ENCODE measurements at places on chromosomes 1 and 21. TPM values are rescaled to one million over a fixed set of nuclear protein-coding genes. Genes with fewer than 3 reads are reported as not detected.

DNA sequence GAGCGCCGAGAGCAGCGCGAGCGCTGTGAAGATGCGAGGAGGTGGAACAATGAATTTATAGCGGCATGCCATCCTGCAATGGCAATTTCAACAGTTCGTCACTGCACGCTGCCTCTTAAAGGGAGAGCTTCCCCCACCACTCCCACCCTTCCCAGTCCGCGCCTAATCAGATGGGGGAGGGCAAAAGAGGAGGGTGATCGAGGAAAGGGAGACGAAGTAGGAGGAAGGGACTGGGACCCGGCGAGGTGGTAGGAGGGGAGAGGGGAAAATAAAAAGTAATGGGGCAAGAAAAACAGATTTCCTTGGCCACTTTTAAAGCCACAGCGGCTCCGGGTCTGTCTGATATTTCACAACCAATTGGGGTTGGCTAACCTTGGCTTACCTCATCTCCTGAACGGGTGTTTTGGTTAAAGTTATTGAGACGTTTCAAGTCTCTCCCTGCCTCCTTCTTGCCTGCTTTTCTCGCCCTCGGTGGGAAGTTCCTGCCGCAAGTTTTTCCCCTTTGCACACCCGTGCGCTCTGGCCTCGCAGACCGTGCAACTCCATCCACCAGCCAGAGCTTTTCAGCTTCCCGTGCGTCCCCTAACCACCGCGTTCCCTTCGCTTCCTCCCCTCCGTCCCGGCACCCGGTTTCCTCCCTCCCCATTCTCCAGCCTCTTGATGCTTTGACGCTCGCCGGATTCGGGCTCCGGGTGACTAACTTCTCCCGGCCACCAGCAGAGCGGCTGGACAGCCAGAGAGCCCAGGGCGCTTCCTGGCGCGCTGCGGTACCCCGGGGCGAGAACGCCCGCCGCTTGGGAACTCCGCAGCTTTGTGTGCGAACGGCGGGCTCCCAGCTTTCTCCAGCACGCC is at the start of gene ADAMTS5:
TSS of gene ADAMTS5 (minus strand) at position 27 of the 852 bp plus-strand sequence. CDS start 697 bp downstream, outside the sequence.
- DNase-seq: peak; percentile 78

The CFAP141 gene
- not detected for total RNA-seq

- no peak for DNase-seq
Measured at GRCh38 chr1:178491721-178492120, 5.0 kb downstream of the CLEC20A start.

DNA sequence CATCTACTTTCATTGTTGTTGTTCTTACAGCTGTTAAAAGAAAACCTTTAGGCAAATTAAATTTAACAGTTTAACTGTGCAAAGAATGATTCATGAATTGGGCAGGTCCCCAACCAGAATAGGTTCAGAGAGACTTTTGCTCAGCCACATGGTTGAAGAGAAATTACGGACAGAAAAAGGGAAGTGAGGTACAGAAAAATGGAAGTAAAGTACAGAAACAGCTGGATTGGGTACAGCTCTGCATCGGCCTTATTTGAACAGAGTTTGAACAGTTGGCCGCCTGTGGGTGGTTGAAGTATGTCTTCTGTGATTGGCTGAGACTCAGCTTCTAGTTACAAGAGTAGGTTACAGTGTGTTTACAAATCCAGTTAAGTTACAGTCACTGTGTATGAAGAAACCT is 210.1 kb downstream of the FGGY start:
- no peak for DNase-seq

GRCh38 chr1:228208831-228209551 is 1.1 kb downstream of the OBSCN start:
- DNase-seq: no peak

GRCh38 chr1:181028196-181028595 is 5.5 kb upstream of the STX6 start:
- DNase-seq: no peak

- DNase-seq: no peak
Measured at GRCh38 chr1:25669781-25670567, 53.4 kb downstream of the MAN1C1 start.

DNA sequence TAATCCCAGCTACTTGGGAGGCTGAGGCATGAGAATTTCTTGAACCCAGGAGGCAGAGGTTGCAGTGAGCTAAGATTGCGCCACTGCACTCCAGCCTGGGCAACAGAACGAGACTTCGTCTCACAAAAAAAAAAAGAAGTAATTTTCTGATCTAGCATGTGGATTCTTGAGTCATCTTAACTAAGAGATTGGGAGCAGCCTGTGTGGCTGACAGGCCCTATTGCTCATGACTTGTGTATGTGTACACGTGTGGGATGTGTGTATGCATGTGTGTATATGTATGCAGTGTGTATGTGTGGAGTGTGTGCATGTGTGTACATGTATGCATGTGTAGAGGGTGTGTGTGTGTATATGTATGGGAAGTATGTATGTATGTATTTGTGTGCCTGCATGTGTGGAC is 29.5 kb downstream of the DOP1B start:
- DNase-seq: no peak

GRCh38 chr1:185648858-185649589 is 85.2 kb upstream of the HMCN1 start:
- DNase-seq: no peak

The CFHR5 gene
- total RNA-seq: not detected

DNA sequence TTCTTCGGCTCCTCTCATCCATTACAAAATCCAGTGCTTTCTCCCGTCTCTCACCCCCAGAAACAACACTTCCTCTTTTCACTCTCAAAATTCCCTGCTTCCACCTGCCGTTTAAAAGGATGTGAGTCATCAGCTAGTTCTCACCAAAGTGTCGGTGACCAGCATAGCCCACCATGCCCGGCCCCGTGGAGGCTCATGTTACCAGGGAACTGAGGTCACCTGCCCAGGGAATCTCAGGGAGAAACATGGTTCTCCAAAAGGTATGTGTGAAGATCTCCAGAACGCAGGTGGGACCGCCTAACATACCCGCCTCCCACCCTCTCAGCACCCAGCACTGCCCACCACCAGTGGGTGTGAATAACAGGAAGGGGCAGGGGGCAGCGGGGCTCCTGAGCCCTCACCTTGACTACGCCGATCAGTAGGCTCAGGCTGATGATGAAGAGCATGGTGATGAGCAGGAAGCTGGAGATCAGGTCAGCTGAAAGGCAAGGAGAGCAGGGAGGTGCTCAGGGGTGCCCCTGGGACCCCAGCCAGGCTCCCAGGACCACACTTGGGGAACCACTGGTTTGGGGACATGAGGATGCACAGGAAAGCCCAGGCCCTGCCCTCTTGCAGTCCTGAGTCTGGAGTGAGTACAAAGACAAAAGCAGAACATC is 16.2 kb downstream of the LAPTM5 start:
- peak; percentile 78 for DNase-seq

DNA sequence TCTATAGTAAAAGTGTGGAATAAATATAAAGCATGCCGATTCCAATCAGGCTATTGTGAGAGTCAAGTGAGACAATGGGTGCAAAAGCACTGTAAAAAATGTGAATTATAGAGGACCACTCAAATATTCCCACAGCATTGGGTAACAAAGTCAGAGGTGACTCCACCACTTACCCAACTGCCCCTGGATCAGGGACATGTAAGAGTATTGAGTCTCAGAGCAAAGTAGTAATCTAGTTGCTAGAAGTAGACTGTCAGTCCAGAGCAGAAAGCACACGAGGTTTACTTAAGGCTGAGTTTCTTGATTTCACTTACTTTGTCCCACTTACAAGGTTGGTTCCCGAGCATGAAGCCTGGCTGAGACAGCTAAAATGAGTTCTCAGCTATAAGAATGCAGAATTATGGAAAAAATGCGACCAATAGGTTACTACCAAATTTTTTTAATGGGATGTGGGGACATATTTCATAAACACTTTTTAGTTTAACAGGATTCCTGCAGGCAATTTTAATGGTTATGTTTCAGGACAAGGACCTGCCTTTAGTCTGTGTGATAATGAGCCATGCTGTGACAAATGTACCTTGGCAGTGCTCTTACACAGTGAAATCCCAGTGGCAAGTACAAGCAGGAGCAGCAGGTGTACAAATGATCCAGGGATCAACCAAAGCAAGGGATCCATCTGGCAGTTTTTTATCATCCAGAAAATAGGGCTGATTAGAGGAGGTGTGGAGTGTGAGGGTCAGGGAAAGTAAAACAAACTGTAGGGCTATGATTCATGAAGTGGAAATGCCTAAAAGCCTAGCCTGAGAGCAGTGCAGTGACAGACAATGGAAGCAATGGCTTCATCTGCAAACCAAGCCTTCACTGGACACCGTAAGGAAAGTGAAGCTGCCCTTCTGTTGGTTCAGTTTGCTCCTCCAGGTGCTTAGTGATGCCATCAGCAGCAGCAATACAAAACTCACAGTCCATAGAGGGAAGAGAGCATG is 156.2 kb upstream of the SPAG17 start:
- DNase-seq: no peak

The PLA2G2F gene
- total RNA-seq: not detected

GRCh38 chr1:21668232-21668950 is 766 bp downstream of the RAP1GAP start:
- DNase-seq: peak; percentile 69

The TMEM54 gene
- 10.5 TPM for total RNA-seq

DNA sequence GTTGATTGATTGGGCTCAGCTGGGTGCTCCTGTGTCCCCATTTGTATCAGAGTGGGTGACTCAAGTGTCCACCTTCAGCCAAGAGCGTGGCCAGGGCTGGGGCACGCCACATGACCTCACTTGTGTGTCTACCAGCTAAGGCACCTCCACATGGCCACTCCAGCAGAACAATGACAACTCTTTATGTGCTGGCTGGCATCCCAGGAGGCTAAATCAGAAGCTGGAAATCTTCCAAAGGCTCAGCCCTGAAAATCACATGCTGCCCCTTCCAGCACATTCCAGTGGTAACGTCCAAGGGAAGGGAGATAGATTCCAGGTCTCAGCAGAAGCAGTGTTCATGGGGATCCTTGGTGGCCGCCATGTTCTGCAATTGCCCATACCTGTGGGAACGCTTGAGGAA is 585.5 kb downstream of the AJAP1 start:
- DNase-seq: no peak

GRCh38 chr1:100861379-100861778 is 33.3 kb downstream of the EXTL2 start:
- DNase-seq: no peak

The DTL gene
- total RNA-seq: 5.8 TPM

GRCh38 chr1:90435351-90435750 is 281.8 kb downstream of the BARHL2 start:
- no peak for DNase-seq

The TFAP2E gene
- 1.7 TPM for total RNA-seq

DNA sequence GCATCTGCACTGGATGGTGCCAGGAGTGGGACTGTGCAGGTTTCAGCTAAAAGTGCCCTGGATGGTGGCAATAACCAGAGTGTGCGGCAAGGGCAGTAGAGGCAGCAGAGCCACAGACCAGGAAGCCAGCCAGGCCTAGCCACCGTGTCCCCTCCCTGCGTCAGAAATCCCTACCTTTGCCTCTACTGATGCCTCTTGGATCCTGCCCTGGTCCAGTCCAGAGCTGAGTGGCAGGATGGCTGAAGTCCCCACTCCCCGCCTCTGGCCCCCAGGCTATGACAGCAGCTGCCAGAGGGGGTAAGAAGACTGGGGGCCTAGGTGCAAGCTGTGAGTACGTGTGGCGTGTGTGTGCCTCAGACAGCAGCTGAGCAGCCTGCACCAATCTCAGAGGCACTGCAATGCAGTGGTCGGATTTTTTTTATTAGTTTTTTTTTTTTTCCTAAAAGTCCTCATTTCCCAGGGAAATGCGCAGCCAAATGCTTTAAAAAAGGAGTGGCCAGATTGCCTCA is 51.9 kb downstream of the SYT2 start:
- no peak for DNase-seq

The DBT gene
- total RNA-seq: 13.4 TPM

The CYP4X1 gene
- 0.14 TPM for total RNA-seq

DNA sequence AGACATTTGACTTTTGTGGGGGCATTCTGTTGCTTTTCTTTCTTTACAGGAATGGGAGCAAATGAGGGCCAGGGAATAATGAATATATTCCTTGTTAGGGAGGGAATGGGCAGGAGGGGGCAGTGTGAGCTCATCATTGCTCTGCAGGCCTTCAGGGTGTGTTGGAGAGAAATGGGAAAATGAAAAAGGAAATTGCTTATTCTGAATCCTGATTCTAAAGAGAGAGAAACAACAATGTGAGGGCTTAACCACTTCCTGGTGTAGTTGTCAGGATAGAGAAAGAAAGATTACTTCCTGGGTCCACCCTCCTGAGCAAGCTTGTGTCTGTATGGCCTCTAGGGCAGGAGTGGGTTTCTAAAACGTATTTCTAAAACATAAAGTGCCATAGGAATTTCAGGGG is 28.3 kb downstream of the VANGL2 start:
- DNase-seq: no peak

DNA sequence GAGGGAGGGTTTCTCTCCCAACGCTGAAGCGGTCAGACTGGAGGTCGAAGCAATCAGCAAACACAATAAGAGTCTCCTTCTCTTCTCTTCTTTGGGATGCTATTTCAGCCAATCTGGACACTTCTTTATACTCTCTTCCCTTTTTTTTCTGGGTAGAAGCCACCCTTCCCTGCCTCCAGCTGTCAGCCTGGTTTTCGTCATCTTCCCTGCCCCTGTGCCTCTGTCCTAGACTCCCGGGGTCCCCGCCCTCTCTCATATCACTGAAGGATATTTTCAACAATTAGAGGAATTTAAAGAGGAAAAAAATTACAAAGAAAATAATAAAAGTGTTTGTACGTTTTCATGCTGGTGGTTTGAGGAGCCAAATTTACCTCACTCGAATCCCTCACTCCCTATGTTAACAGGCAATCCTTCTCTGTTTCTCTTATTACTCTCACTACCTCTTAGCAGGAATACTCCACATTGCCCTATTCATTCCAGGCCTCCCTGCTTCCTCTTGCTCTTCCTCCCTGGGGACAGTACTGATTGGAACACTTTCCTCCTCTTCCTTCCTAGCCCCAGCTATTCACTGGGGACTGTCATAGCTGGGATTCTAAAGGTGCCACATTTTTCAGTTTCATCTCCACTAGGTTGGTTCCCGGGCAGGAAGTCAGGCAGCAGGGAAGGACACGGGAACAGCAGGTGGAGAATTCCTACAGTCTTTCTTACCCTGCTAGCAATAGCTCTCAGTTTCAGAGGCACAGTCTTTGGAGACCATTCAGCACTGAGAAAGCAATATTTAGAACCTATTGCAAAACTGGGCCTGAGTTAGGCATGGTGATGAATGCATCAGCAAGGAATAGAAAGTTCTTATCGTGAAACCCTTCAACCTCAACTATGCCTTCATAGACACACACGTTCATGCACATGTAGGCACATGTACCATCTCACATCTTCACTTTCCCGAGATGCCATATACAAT is 288.0 kb downstream of the PBX1 start:
- no peak for DNase-seq

GRCh38 chr21:29396951-29397455 is 98.3 kb downstream of the BACH1 start:
- DNase-seq: no peak

The TMEM222 gene
- total RNA-seq: 32.5 TPM

The GPR37L1 gene
- not detected for total RNA-seq

- DNase-seq: no peak
Measured at GRCh38 chr1:64540265-64540791, 70.4 kb downstream of the CACHD1 start.

DNA sequence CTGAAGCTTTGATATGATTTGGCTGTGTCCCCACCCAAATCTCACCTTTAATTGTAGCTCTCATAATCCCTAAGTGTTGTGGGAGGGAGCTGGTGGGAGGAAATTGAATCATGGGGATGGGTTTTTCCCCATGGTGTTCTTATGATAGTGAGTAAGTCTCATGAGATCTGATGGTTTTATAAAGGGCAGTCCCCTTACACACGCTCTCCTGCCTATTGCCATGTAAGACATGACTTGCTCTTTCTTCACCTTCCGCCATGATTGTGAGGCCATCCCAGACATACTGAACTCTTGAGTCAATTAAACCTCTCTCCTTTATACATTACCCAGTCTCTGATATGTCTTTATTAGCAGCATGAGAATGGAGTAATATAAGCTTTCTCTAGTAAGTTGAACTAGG is 261.9 kb downstream of the HLX start:
- DNase-seq: no peak

The NR1I3 gene
- total RNA-seq: not detected

All from spleen (tissue), 13 donors.